RPMI7951 (cell line): ENCODE measurements at places on chromosomes 6 and 20. TPM values are rescaled to one million over a fixed set of nuclear protein-coding genes. Genes with fewer than 3 reads are reported as not detected.

The TRAPPC3L gene
- total RNA-seq, result not detected in 2 replicates

The ACAT2 gene
- 58.4 and 69.2 TPM in 2 replicates for total RNA-seq

The TRIM15 gene
- total RNA-seq, result not detected in 2 replicates

The TFAP2D gene
- total RNA-seq, result not detected in 2 replicates

GRCh38 chr6:89938014-89938413 lies 43.7 kb downstream of the GJA10 start:
- no peak for DNase-seq
